ENCODE measurements at places on chromosomes 4 and X.
A peak's percentile ranks its signal among the peaks of the same experiment; 100 is the strongest.

DNA sequence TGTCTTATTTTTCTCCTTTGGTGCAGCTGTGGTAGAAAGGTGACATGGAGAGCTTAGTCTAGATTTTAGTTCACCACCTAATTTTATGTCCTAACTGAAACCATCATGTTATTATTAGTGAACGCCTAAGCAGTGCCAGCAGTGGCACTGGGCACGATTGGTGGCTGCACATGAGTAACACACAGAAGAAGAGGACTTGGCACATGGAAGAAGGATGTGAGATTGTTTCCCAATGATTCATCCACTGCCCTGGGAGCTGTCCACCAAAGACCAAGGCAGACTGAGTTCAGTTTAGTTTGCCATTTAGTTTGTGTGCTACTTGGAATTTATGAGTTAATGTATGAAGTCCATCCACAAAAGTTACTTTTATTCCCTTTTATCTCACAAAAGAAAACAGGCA is 68.1 kb upstream of the NAP1L5 start:
- no peak for DNase-seq

DNA sequence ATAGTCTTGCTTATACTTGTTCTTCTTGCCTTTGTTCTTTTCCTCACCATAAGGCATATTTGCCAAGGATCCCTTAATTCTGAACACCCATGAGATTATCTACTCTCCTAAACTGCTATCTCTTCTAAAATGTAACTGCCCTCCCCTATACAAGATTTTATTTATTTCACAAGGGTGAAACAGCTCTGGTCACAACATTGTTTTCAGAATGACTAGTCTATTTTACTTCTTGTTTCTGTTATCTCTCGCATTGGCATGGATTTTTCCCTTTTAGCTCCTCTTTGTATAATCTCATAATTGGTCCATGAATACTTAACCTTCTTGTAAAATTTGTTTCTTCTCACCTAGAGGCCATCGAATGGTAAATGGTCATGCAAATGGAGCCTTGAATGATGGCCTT is 17.2 kb upstream of the COL25A1 start:
- DNase-seq = no peak

- DNase-seq = peak; percentile 55
Measured at GRCh38 chr4:74375824-74376426, 11.0 kb downstream of the EREG start.

DNA sequence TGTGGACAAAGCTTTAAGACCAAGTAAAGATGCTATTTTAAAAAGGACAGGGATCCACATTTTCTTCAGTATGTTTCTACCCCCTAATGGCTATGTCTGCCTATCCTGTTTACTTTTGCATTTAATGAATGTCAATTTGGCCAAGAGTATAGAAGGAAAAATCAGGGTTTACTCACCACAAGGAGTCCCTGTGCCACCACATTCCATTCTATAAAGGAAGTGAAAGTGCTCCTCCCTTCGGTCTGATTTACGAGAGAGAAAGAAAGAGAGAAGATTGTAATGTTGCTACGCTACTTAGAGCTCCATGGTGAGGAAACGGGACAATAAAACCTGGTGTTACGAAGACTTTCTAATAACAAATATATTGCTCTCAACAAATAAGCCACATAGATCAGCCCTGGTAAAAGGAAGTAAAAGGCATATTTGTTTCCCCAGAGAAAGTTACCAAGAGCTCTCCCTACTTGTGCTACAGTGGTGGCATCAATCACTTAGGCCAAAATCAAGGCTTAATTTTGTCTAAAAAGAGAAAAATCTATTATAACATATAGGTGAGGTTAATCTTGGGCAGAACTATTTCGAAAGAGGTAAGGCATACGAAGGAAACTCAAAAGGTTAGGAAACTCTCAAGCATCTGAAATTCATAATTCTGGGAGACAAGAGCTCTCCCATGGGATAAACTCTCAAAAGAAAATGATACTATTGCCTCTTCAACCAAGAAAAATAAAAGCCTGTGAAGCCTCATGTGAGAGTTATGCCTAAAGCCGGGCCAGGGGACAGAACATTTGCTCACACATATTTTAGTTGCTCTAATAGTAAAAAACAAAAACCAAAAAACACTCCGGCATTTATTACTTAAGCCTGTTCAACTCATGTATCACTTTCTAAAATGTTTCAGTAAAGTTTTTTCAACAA is 29.5 kb downstream of the TAPT1 start:
- no peak for DNase-seq

GRCh38 chr4:55251342-55251741 is 94.7 kb upstream of the SRD5A3 start:
- no peak for DNase-seq

- no peak for DNase-seq
Measured at GRCh38 chrX:115622534-115622933, 61.6 kb downstream of the PLS3 start.

DNA sequence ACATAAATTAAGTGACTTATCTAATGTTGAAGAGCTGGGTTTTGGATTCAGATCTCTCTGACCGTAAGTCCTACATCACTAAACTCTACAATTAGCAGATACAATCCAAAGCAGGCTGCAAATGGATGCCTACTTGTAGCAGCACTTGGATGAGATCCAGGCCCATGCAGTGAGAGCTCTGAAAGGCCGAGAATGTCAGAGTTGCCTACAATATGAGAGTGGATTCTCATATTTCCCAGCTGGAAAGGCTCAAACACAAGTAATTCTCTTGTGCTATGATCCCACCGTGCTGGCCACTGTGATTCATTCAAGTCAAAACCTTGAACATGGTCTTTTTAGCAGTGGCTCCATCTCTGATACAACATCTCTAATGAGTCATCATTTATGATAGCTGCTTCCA is 125.4 kb upstream of the CHRDL1 start:
- no peak for DNase-seq

- DNase-seq = no peak
Measured at GRCh38 chr4:8414377-8414776, 26.1 kb downstream of the ACOX3 start.

DNA sequence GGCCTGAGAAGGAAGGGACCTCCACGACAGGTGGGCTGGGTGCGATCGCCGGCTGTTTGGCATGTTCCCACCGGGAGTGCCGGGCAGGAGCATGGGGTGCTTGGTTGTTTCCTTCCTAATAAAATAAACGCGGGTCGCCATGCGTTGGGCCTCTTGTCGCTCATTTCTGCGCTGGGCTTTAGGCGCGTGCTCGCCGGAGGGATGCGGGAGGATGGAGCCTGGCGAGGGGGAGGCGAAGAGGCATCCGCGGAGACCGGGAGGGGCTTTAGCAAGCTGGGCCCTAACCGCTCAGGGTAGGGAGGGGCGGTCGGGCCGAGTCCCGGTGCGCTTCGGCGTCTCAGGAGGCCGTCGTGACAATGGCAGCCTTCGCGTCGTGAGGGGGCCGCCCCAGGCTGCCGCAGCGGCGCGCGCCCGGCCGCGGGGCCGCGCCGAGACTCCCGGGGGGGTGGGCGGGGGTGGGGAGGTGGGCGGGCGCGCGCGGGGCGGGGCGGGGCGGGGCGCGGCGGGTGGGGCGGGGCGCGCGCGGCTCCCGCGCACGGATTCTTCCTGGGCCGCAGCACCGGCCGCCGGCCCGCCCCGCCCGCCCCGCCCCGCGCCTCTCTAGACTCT is 476 bp upstream of the GDI1 start:
- DNase-seq = peak; percentile 58

Data from Peyer's patch (tissue), 4 donors.